T-helper 9 cell (primary cell): ENCODE measurements at places on chromosomes 2 and 18.

DNA sequence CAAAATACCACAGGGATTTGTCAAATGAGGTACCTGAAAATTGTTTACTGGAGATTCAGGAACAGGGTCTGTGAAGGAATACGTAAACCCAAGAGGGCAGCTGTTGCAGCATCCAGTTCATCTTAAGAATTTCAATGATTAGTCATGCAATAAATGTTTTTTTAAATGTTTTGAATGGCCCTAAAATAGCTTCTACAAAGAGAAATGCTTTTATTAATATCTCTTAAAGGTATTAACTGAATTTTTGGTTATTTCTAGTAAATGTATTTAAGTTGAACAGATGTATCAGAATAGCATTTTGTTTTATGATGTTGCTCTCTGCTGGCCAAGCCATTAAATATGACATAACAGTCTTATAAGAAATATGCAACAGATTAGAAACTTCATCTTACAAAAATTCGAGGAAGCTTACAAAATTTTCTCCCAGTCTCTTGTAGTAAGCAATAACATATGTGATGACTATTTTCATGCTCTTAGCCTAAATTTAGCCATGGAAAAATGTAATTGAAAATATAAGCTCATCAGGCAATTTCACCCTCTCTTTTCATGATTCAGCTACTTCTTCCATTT is 863.9 kb downstream of the SUCLG1 start:
- no peak for DNase-seq

DNA sequence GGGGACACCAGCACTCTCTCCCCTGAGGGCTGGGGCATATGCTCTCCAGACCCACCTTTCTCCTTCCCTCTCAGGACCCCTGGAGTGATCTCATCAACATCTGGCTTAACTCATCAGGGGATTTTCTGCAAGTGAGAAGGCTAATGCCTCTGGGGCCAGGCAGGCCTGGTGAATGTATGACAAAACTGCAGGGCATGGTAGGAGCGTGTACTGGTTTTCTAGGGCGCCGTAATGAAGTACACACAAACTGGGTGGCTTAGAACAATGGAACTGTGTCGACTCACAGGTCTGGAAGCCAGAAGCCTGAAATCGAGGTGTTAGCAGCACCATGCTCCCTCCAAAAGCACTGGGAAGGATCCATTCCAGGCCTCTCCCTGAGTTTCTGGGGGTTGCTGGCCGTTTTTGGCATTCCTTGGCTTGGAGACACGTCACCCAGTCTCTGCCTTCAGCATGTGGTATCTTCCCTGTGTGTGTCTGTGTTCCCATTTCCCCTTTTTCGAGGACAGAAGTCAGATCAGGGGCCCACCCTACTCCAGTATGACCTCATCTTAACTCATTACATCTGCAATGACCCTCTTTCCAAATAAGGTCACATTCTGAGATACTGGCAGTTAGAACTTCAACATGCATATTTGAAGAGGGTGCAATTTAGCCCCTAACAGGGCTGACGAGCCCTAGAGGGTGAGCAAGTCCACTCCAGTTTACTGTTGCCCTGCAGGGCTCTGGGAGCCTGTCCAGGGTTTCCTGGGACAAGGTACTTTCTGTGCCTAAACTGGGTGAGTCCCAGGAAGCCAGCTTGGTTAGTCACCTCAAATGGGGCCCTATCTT is 45.5 kb upstream of the CAB39 start:
- no peak for DNase-seq

- no peak for DNase-seq
These were observed 152.1 kb downstream of the PXDN start for GRCh38 chr2:1591978-1592907.

DNA sequence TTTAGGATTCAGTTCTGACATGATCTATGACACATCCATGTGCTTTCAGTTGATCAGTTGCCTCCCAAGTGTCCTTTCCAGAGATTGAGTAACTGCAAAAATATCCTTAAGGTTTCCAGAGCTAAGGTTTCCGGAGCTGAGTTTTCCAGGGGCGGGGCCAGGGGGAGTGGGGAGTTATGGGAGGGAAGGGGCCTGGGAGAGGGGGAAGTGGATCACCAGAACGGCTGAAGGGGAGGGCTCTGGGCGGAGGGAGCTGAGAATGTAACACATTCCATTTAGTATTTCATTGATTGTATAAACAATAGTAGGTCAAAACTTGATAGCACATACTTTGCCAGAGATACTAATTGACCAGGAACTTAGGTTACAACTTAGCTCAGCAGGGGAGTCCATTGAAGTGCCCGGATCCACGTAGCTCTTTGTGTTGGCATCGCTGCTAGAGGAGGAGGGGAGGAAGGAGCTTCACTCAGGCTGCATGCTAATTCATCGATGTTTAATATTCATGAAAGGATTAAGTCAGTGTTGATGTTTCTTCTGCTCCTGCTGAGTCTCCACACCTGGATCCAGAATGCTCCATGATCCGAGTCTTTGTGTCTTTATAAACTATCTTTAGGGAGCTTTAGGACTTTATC is 289.8 kb downstream of the ALPK2 start:
- no peak for DNase-seq

DNA sequence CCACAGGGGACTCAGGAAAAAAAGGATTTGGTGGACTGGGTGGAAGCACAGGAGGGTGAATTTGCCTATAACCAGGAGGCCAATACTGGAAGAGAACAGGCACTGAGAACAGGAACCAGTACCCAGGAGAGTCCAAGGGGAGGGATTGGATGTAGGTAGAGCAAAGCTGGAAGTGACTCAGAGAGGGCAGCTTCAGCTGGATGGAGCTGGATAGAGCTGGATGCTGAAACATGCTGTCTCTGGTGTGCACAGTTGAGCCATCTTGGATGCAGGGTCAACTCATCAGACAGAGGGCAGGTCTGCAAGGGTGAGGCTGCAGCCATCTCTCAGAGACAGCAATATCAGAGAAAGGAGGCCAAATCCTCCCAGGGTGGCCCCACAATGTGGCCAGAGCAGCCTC is 134.0 kb downstream of the GALNT14 start:
- no peak for DNase-seq

DNA sequence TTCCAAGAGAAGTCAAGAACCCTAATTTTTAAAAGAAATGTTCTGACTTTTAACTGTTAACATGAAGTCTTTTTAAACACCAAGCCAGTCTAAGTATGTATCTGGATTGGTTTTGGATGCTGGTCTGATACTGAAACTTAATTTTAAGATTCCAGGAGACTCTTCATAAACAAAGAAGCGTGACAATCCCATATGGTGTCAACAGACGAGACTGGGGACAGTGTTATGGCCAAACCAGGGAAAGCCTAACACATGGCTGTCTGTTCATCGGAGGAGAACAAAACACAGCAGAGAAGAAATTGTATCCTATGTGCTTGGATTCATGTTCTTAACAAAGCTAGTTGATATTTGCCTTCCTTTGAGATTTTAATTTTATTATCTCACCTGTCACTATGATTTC is 80.5 kb upstream of the UPP2 start:
- DNase-seq = no peak

DNA sequence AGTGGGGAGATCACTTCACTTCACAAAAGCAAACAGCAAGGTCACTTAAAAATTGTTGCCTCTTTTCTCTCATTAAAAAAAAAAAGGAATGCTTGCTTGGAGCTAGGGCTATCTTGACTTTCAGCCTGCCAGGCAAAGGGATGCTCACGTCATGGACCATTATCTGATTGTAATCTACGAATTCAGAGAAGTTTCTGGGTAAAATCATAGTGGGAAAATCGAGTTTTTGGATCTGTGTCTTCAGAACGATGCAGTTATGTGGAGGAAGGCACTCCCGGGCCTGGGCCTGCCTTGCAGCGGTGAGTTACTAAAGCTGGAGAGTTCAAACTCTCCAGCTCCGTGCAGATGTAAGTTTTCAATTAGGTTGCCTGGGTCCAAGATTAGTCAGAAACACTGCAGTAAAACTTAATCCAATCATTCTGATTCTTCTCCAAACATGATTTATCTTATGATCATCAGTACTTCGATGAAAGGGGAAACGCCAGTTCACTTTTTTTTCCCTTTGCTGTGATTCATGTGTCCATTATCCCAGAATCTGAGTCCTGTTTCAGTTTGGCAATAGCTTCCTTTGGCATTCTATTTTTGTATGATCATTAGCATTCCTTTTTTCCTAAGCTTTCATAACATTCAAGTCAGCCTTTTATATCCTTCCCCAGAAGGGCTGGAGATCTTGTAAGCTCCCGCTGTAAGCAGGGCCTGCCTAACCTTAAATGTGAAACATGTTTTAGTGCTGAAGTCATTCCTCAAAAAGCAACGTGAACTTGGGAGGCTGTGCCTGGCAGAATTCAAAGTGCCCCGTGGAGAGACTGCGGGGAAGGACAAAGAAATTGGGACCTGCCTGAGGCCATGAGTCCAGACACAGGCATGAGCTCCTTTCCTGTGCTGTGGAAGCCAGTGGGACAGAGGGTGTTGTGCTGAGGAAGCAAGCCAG is 119.3 kb upstream of the TWIST2 start:
- DNase-seq = no peak

DNA sequence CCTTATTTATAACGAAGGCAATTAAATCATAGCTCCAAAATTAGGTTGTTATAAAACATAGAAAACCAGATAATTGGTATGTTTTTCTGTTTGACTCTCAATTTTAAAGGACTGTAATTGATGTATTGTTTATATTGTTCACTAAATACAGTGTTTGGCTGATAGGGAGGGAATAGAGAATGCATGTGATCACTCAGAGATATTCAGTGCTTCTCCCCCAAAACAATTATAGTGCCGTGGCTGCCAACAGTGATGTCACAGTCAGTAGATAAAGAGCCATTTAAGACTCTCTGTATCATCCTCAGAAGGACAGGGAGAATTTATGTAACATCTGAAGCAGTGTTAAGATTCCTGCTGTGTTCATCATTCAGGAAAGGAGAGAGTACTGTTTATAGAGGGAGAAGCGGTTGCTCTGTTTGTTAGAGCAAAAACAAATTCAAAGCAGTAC is 69.6 kb downstream of the PHLPP1 start:
- DNase-seq = no peak

- DNase-seq = no peak
These were observed 228.3 kb downstream of the LDLRAD4 start for GRCh38 chr18:13446610-13447461.

DNA sequence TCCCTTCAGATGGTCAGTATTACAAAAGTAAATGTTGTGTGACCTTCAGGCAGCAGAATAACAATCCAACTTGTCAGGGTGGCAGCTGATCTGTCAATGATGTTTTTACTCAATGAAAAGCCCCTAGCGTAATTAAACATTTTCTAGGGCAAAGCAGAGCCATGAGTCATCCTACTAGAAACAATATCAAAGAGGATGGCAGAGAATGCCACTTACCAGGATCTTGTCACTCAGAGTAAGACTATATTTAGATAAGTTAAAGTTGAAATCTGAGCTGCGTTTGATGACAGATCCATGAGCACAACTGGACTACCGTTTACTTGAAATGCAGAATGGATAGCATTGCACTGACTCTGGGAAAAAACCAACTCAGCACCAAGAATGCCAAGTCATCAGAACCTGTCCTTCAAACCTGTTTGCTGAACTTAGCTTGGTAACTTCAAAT is 612.6 kb upstream of the ACVR2A start:
- DNase-seq = no peak
